ENCODE measurements at places on chromosomes 5 and 9.
A peak's percentile ranks its signal among the peaks of the same experiment; 100 is the strongest.

GRCh38 chr9:350384-350783 is 135.7 kb downstream of the DOCK8 start:
- no peak for DNase-seq

GRCh38 chr9:94713436-94714215 is 12.9 kb upstream of the AOPEP start:
- no peak for DNase-seq

DNA sequence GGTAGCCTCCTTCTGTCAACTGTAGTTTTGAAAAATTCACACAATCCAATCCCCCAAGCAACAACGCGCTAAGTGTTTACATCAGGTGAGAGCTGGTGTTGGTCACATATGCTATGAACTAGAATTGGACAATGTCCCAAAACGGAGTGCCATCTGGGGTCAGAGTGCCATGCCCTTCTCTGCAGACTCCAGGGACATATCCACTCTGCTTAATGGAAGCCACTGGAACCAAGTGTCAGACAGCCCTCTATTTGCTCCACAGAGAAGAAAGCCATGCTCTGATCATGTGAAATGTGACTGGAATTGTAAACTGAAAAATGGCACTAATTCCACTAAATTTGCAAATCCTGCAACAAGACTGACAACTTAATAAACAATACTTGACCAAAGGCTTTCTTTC is 12.2 kb downstream of the ABCA1 start:
- DNase-seq: peak; percentile 59

DNA sequence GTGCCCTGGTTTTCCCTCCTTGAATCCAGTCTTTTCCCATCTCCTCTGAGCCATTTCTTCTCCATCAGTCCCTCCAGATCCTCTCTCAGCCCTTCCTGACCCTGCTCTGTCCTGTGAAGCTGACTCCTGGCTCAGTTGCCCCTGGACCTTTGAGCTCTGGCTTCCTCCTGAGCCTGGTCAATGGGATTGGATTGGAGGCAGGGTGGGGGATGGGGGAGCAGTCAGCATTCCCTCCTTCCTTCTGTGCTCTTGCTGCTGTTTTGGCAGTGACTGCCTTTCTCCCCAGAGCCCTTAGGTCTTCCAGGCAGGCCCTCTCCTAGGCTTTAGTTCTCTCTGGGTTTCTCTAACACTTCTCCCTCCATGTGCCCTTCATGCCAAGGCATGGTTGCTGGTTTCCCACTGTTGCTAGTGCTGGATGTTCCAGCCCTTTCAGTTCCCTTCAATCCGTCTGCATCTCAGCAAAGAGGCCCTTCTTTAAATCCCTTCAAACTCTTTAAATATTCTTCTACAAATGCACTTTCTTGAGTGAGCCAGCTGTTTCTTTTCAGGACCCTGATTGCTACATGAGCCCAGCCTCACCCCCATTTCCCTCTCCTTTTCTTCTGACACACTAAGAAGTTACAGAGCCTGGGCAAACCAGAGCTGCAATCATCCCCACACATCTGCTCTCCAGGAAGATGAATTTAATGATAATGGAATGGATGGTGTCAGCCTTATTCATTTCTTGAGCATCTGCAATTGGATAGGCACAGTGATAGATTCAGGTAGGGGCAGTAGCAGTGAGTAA is 2.2 kb downstream of the TNFSF15 start:
- no peak for DNase-seq

DNA sequence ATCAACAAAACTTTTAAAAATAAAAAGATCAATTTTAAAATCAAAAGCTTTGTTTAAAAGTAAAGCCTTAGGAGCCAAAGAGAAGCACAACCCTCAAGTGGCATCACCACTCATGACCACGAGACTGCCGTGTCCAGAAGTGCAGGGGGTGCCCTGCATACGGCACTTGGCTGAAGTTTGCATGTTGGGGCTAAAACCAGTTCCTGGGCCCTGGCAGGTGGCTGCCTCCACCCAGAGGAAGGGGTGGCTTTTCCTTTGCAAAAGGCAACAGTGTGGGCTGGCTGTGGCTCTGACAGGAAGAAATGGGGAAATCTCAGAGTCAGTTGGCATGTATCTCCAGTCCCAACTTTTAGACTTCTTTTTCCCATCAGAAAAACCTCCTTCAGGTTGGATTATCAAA is 15.3 kb downstream of the TRMO start:
- no peak for DNase-seq

GRCh38 chr9:33148367-33149014 is 18.6 kb downstream of the B4GALT1 start:
- DNase-seq: no peak

GRCh38 chr5:1181451-1182359 is 19.7 kb upstream of the SLC6A19 start:
- DNase-seq: no peak

GRCh38 chr5:53019320-53019719 is 30.2 kb downstream of the ITGA2 start:
- no peak for DNase-seq

DNA sequence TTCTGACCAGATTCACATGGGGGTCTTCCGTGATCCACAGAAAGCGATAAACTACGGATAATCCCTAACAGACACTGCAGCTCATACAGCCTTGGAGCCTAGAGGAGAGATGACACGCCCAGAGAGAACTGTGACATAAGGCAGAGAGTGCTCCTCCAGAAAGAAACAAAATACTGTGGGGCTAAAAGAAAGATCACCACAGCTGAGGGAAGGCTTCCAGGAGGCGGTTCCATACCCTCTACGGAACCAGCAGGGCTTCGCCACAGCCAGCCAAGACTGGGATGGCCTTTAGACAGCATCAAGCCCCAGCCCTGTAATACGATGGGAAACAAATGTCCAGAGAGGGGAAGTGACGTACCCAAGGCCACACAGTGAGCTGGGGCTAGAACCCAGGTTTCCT is 19.3 kb downstream of the GPX3 start:
- no peak for DNase-seq

- DNase-seq: no peak
Measured at GRCh38 chr9:99485459-99485858, 263.4 kb downstream of the SEC61B start.

GRCh38 chr9:1676771-1677170 is 338.4 kb upstream of the SMARCA2 start:
- no peak for DNase-seq

- DNase-seq: no peak
Measured at GRCh38 chr5:39506211-39506610, 81.4 kb upstream of the DAB2 start.

GRCh38 chr9:22682961-22683699 is 236.5 kb downstream of the DMRTA1 start:
- DNase-seq: no peak

DNA sequence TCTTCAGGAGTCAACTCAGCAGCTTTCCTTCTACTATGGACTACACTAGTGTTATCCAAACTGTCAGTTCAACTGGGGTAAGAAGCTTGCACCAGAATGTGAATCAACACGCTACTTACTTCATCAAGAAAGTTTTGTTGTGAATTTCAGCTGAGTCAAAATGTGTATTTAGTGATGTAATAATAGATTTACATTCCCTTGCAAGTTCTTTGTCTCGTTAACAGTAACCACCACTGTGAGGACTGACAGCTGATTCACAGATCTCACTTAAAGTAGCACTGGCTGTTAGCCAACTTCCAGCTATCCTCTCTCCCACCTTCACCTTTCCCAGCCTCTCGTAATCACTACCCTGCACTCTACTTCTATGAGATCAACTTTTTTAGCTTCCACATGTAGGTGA is 445.3 kb downstream of the NTRK2 start:
- no peak for DNase-seq

- DNase-seq: no peak
Measured at GRCh38 chr5:171808951-171809350, 23.3 kb downstream of the SMIM23 start.

DNA sequence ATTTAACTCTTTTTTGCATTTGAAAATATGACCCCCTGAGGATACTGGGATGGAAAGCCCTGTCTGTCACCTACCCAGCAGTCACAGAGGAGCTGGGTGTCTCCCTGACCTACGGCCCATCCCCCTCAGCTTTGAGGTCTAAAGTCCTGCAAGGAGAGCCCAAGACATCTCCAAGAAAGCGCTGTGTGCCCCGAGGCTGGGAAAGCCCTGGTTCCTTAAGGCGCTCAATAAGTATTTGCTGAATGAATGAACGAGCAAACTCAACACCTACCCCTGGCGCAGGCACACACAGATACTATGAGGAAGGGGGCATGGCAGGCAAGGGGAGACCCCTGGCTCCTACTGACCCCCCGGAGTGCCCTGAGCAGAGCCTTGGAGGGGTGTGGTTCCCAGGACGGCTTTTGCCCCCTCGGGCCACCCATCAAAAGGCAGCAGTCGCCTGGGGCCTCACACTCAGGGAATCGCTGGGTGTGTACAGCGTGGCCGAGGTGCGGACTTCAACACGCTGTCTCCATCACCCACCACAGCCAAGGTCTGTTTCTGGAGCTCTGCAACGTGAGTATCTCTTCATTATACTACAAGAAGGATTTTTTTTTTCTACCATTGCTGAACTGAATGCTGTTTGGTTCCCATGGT is 211.6 kb downstream of the ERCC6L2 start:
- no peak for DNase-seq

- DNase-seq: no peak
Measured at GRCh38 chr5:60690326-60690725, 9.6 kb downstream of the DEPDC1B start.

GRCh38 chr9:89388084-89388867 is 70.0 kb downstream of the SECISBP2 start:
- DNase-seq: peak; percentile 65

GRCh38 chr5:91361055-91361701 is 21.9 kb downstream of the ARRDC3 start:
- DNase-seq: no peak

- no peak for DNase-seq
Measured at GRCh38 chr5:156332245-156332644, 5.3 kb downstream of the SGCD start.

DNA sequence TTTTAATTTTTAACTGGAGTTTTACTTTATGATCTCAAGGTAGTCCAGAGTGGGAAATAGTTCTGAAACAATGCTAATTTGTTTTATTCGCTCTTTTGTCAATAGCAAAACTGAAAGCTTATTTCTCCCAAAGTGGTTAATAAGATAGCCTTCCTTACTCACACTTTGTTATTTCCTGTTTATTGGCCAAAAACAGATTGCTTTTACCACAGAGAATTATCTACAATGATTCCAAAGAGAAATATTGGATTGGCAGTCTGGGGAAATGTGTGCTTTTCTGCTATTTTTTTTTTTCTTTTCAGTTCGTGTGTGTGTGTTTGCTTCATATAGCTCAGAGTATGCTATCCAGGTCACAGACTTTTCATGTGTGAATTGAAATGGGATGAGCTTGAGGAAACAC is 756.7 kb upstream of the RGMB start:
- no peak for DNase-seq

GRCh38 chr9:91060520-91061343 is 259.1 kb downstream of the SYK start:
- DNase-seq: no peak

- DNase-seq: no peak
Measured at GRCh38 chr9:104984121-104984520, 56.2 kb upstream of the ABCA1 start.

- DNase-seq: no peak
Measured at GRCh38 chr9:74016004-74016403, 481.1 kb upstream of the RORB start.

DNA sequence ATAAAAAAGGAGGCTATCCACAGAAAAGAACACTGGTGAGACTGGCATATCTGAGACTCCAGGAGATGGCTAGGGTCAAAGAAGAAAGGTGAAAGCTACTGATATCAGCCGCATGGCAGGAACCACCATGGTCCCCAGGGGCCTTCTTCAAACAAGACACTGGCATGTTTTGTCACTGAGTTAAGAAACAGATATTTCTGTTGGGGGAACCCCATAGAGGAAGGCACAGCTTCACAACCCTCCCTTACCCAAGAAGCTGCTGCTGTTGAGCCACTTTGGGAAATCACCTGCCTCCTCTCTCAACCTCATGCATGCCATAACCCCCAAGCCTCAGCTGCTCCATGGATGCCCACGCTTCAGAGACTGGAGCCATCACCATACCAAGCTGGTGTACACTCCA is 13.3 kb upstream of the BTNL3 start:
- no peak for DNase-seq

- no peak for DNase-seq
Measured at GRCh38 chr5:75265731-75266130, 29.1 kb upstream of the ANKRD31 start.

- no peak for DNase-seq
Measured at GRCh38 chr5:61673007-61673735, 341.1 kb downstream of the ZSWIM6 start.

GRCh38 chr5:115461506-115462290 is 82.9 kb downstream of the FEM1C start:
- no peak for DNase-seq

- no peak for DNase-seq
Measured at GRCh38 chr9:130459941-130460669, 15.3 kb downstream of the ASS1 start.

- no peak for DNase-seq
Measured at GRCh38 chr9:136711751-136712689, at the start of gene DIPK1B. Gene DIPK1B (plus strand): TSS chr9:136712572. CDS start chr9:136712666, 94 bp downstream.

- no peak for DNase-seq
Measured at GRCh38 chr9:94782355-94783101, 56.0 kb downstream of the AOPEP start.

GRCh38 chr5:107930092-107930491 is 259.4 kb upstream of the EFNA5 start:
- no peak for DNase-seq

GRCh38 chr5:59645380-59645779 is 248.1 kb downstream of the PDE4D start:
- DNase-seq: no peak

GRCh38 chr9:22857316-22857715 is 410.7 kb downstream of the DMRTA1 start:
- no peak for DNase-seq

- DNase-seq: no peak
Measured at GRCh38 chr9:81669041-81669651, 20.2 kb downstream of the TLE1 start.

DNA sequence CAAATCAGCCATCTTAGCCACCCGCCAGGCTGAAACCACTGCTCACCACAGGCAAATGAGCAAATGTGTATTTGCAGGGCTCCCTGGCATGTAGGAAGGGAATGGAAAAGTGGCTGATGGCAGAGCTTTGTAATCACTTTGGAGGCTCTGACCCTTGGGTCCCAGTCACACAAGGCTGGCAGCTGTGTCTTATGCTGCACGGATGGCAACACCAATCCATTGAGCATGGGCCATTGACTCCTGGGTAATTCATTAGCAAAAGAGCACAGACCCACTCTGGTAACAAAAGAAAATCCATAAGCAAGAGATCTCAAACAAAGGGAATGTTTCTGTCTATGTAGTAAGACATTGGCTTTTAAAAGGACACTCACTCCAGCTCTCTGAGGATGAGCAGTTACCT is 57.6 kb downstream of the SPOCK1 start:
- DNase-seq: no peak

GRCh38 chr9:19033015-19033414 is at the start of gene SAXO1:
Gene SAXO1 (minus strand): TSS chr9:19033209. CDS start chr9:19032908, 301 bp downstream.
- no peak for DNase-seq

DNA sequence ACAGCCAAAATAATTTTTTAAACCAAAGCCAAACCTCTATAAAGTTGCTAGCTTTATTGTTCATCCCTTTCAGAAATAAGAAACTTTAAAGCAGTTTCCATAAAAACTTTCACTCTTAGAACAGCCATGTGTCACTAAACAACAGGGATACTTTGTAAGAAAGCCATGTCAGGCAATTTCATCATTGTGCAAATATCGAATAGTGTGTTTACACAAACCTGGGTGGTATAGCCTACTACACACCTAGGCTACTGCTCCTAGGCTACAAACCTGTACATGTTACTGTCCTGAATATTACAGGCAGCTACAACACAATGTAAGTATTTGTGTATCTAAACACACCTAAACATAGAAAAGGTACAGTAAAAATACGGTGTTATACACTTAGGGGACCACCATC is 59.9 kb downstream of the TLE1 start:
- no peak for DNase-seq

Measured in midbrain (tissue), 1 donor.